Activated CD4-positive, alpha-beta T cell treated with anti-CD3 and anti-CD28 coated beads, Interleukin-2, amount 10 ng/mL, durations not matched to agents 24 days and 14 days (primary cell): ENCODE measurements at places on chromosomes 12 and 14. TPM values are rescaled to one million over a fixed set of nuclear protein-coding genes. Genes with fewer than 3 reads are reported as not detected.
A peak's percentile ranks its signal among the peaks of the same experiment; 100 is the strongest.

GRCh38 chr14:68512088-68512487 is 280.8 kb downstream of the ZFP36L1 start:
- no peak for DNase-seq

- no peak for DNase-seq
These were observed 660.9 kb upstream of the MGAT4C start for GRCh38 chr12:86917121-86917520.

GRCh38 chr12:127133675-127134335 is 1133.2 kb upstream of the TMEM132C start:
- peak; percentile 44 for DNase-seq

HOXC13 gene
- not detected in 2 replicates for total RNA-seq

DICER1 gene
- 74.4 and 77.0 TPM in 2 replicates for total RNA-seq

DNA sequence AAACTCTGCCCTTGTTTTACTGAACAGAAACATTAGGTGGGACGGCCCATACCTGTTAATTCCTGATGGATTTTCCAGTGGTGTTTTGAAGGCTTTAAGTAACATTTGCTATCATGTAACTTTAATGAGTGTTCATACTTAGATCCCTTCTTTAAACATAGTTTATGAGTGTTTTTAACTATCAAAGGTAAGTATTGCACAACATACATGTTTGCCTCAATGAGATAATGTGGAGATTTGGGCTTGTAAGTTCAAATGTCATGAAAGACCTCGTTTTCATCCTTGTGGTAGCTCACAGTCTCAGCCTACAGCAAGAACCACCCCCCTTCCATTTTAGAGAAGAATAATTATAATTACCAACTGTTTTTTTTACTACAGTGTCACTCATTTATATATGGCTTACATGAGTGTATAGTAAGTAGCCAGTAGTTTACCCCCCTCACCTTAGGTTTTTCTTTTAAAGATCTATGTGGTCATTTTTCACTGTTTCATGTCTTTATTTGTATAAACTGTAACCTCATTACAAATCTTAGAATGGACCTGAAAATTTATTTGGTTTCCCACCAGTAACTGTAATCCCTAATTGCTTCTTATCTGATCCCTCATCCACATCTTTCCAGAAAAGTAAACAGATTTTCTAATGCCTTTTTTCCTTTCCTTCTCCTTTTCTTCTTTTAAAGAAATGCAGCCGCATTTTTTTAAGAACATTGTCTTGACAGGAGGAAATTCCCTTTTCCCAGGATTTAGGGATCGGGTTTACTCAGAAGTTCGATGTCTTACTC is 18.9 kb downstream of the ACTR6 start:
- no peak for DNase-seq

DNA sequence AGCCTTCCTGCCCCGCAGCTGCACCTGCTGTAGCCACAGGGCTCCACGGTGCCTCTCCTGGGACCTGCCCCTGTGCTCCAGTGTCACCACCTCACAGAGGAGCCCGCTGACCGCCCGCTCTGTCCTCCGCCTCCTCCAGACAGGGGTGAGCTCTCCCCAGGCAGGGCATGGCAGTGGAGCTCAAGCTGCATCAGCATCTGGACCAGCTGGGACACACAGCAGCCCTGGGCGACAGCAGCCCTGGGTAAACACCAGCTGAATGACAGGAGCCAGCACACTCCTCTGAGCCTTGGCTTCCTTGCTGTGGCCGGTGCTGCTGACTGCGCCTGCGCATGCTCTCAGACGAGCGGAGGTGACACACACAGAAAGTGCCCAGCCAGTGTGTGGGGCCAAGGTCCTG is 22.0 kb downstream of the CHGA start:
- no peak for DNase-seq

DNA sequence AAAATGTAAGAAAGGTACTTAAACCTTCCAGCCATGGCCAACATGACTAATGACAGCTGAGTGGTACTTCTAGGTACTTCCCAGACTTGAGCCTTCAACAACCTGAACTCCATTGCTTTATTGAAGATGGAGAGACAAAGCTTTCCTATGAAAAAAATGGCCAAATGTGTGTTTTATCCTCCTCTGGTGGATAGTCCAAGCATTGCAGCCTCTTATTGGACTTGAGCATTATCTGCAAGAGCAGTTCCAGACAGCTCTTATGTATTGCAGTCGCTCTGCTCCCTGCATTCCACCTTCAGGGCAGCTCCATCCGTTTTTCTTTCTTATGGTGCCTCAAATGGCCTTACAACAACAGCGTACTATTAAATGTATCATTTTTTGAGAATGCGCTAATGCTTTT is 588.2 kb downstream of the NRXN3 start:
- no peak for DNase-seq
